ENCODE measurements at places on chromosomes 5 and 9. TPM values are rescaled to one million over a fixed set of nuclear protein-coding genes. Genes with fewer than 3 reads are reported as not detected.

Gene PCDHGB1
- polyA plus RNA-seq, result 0.10 TPM

Gene ZFP62
- 3.4 TPM for polyA plus RNA-seq

Gene FPGS
- polyA plus RNA-seq, result 37.3 TPM

DNA sequence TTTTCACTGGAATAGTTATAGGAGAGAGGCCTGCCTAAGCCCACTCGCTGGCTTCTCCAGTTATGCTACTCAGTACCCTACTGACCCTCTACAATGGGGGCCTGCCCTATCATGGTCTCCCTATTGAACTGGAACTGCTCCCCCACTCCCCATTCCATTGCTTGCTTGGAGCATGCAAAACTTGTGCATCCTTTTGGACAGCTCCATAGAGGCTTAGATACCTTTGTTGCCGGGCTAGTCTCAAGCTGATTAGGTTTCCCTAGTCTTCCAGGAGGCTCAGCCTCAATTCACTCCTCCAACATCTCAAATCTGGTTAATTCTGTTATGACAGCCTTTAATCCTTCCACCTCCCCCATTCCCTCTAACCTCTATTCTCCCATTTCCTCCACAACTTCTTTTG lies 39.9 kb downstream of the KIF24 start:
- H3K27ac ChIP-seq, result no peak overlapping the region
- H3K4me1 ChIP-seq, result no peaks in the 10 kb centered on the region
- no peak overlapping the region for H3K4me3 ChIP-seq
- no peaks in the 10 kb centered on the region for H3K36me3 ChIP-seq
- H3K27me3 ChIP-seq, result no peaks in the 10 kb centered on the region

DNA sequence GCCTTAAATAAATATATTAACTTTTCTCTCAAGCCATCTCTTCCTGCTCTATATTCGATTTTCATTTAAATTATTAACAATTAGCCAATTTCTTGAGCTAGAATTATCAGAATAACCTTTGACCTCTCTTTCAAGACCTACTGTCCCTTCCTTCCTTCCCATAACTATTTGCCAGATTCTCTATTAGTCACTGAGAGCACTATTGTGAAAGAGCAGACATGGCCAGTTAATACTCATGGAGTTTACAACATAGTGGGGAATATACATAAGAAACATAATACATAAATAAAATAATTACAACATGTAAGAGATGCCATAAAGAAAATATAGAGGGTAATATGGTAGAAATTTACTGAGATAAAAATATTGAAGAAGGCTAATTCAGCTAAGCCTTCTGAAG lies 72.1 kb upstream of the CHD1 start:
- no peak for DNase-seq
- no peaks in the 10 kb centered on the region for H3K27me3 ChIP-seq
- no peak overlapping the region for H3K4me3 ChIP-seq
- H3K36me3 ChIP-seq, result no peaks in the 10 kb centered on the region
- no peaks in the 10 kb centered on the region for H3K4me1 ChIP-seq
- H3K27ac ChIP-seq, result no peak overlapping the region
